ENCODE measurements at places on chromosomes 12 and 14.
A peak's percentile ranks its signal among the peaks of the same experiment; 100 is the strongest.

DNA sequence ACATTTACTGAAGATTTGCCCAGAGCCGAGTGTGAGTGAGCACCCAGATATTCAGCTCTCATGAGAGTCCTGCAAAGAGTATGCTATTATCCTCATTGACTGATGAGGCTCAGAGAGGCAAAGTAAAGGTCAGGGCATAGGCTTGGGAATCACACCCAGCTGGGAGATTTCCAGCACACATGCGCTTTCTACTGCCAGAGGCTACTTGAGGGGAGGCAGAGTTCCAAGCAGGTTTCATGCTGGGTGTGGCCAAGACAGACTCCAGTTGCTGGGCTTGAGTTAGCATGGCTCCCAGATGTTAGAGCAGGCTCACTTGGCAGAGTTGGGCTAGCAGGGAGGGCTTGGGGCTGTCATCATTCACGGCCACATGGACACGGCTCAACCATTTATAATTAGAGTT lies 14.4 kb upstream of the FAM181A start:
- no peak for DNase-seq

GRCh38 chr14:100609941-100610391 lies 22.7 kb upstream of the BEGAIN start:
- no peak for DNase-seq

GRCh38 chr12:52200086-52200780 lies 8.4 kb upstream of the KRT80 start:
- no peak for DNase-seq

DNA sequence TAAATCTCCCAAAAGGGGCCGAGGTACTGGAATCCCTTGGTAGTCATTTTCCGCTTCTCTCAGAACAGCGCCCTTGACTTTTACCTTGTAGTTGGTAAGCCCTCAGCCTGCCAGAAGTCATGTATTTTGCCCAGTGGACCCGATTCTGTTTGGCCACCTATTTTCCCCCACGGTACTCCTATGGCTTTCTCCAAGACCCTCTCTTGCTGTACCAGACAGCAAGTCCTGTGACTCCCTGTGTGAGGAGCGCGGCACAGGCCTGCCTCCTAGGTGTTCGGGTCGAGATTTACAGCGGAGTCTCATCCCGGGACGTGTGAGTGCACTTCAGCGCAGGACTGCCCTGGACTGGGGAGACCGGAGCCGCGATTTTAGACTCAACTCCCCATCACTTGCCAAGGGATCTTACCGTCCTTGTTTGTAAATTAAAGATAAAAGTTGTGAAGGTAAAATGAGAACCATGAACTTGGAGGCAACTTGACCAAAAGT lies 1.1 kb upstream of the MBD6 start:
- DNase-seq: peak; percentile 13
